IPS-NIHi11 (cell line): ENCODE measurements at places on chromosomes 4 and X.

DNA sequence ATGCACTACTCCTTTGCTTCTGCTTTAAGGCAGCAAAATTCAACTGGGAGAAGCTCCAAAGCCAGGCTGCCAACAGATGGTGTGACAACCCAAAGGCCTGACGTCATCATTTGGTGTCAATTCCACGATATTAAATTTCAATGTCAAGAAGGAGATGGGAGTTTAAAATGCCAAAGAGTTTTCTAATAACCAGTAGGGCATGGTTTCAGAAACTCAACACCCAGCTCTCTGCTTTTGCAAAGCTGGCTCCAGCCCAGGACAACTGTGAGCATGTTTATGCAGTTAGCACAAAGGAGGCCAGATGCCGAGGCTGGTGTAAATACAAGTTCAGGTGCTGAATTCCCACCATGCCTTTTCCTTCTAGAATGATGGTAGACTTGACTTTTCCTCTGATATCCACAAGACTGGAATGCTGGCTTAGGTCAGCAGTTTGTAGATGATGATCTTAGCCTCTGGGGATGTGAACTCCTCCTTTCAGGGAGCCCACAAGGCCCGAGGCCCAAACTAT, 67.3 kb downstream of the AFAP1 start:
- DNase-seq: no peak

GRCh38 chr4:181890911-181891310, 352.3 kb upstream of the TENM3 start:
- no peak for DNase-seq

DNA sequence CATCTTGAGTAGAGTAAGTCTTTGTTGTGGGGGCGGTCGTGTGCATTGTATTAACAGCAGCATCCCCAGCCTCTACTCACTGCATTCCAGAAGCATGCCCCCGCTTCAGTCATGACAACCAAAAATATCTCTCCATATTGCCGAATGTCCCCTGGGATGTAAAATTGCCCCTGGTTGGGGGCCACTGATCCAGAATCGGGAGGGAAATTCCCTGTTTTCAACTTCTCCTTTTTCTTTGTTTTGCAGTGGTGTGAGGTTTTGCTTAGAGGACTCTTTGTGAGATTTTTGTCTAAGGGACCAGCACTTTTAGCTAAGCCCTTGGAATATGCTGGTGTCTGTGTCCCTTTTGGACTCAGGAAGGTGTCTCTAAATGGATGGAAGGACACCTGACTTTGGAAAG, 3.0 kb upstream of the IL13RA1 start:
- DNase-seq: no peak

DNA sequence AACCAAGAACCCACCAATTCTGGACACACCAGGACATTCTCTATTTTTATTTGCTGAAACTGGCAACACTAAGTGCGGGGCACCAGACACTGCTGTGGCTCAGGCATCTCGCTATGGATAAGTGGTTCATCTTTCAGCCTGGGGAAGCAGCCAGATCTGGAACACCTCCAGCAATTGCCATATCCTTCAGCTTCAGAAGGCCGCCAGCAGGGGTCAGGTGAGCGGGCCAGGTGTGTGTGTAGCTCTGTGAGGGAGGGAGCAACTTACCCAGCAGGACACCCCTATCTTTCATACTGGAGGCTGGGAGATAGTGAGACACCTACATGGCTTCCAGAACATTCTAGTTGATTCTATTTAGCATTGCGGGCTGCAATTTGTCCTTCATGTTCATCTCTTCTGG, 57.0 kb upstream of the GBA3 start:
- peak; percentile 24 for DNase-seq

DNA sequence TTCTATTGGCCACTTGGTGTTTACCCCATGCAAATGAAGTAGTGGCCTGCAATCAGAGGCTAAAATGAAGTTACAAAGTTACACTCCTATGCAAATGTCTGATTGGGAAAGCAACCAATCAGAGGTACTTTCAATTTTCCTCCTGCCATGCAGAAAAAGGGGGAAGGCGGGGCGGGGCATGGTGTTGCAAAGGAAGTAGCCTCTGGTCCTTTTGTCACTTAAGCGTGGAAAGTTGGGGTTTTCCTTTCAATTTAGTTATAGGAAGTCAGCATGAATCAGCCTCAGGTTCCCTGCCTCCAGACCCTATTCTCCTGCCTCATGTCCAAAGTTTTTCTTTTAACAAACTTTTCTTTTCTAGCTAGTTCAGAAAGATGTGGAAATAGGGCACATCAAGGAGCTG, 69.3 kb downstream of the GPC4 start:
- DNase-seq: no peak

- DNase-seq: no peak
Measured at GRCh38 chr4:2259541-2260343, 2.2 kb downstream of the MXD4 start.

DNA sequence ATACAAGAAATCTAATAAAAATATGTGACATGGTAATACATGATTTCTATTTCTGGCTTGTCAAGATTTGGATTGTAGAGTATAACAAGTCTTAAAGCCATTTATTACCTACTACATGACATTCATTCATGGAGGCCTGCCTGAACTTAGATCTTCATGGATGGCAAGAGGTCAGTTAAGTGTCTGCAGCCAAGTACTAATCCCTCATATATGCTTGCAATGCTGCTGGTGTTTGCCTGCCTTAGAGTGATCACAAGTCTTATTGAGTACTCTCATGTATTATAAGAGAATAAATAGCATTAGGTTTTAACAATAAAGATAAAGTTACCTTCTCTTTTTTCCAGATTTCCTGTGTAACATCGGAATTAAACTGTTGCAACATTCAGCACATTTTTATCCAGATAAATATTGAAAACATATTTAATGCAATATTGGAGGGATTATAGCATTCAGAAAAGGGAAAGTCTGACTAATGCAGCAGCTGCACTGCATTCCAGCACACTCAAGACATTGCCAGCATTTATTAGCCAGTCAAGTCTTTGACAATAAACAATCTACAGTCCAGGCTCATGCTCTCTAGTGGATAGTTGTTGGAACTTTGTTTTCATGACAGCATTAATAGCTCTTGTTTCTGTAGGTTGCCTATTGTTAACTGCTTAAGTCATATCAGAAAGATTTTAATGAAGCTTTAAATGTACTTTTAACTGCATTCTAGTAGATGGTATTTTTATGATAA, 737.1 kb downstream of the FAT4 start:
- no peak for DNase-seq

GRCh38 chr4:102575369-102576129, 74.4 kb downstream of the NFKB1 start:
- no peak for DNase-seq

DNA sequence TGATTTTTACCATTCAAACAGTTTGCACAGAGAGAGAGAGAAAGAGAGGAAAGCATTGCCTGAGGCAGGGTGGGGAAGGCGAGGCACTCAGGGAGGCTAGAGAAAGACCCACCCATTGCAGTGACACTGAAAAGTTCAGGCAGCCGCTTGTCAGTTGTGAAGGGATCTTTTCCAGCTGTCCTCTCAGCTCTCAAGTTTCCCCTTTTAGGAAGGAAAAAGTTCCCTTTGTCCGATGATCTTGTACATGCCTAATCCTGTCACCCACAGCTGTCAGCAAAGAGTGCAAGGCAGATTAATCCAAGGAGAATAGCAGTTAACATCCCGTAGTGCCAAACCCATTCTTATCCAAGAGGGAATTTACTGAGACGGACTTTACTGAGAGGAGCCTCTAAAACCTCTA, 255.0 kb downstream of the MAGEB5 start:
- no peak for DNase-seq

- DNase-seq: no peak
Measured at GRCh38 chr4:186772936-186773487, 49.4 kb upstream of the FAT1 start.

DNA sequence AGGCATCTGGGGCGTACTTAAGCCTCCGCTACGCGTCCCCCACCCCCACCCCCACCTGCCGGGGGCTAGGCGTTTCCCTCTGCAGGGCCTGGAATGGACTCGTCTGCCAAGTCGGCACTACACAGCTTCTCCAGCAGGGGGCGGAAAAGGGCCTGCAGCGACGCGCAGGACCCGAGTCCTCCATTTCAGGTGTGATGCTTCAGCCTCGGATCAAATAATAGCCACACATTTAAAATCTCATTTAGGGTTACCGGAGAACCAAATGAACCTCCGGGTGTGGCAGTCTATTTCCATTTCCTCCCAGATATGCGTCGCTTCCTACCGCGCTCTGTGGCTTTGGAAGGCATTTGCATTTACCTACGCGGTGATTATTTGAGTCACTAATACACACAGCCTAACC, 2.9 kb downstream of the PAK3 start:
- peak; percentile 86 for DNase-seq

DNA sequence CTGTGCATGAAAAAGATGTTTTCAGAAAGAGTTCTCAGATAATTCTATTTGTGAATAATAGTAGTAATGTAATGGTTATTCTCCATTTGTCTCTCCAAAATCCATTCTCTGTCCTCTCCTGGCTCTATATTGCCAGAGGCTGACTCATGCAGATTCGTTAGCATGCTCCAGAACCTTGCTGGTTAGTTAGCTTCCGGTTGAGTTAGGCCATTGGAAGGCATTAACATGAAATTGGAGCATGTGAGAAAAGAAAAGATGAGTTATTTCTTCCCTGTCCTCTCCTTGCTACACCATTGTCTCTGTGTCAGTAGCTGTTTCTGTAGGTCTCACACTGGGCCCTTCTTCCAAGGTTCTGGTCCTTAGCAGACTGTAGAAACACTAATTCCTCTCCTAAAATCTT, 23.5 kb upstream of the PRDM8 start:
- DNase-seq: no peak

DNA sequence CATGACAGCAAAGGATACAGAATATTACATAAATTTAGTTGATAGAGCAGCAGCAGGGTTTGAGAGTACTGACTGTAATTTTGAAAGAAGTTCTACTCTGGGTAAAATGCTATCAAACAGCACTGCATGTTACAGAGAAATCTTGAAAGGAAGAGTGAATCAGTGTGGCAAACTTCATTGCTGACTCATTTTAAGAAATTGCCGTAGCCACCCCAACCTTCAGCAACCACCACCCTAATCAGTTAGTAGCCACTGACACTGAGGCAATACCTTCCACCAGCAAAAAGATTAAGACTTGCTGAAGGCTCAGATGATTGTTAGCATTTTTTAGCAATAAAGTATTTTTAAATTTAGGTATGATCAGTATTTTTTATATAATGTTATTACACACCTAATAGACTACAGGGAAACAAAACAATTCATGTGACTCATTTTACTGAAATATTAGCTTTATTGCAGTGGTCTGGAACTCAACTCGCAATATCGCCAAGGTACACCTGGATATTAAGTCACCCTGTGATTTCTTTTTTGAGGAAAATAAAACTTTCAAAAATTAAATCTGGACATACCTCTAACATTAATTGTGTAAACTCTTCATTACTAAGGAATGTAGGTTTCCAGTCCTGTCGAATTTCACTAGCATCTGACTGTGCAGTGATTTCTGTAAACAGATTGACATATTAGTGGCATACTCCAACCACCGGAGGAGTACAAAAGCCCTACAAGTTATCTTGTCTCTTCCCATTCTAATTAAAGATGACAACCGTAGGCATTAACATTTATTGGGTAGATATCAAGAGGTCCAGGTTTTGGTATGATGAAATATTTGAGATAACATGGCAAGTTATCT, 71.1 kb downstream of the CLOCK start:
- DNase-seq: no peak

DNA sequence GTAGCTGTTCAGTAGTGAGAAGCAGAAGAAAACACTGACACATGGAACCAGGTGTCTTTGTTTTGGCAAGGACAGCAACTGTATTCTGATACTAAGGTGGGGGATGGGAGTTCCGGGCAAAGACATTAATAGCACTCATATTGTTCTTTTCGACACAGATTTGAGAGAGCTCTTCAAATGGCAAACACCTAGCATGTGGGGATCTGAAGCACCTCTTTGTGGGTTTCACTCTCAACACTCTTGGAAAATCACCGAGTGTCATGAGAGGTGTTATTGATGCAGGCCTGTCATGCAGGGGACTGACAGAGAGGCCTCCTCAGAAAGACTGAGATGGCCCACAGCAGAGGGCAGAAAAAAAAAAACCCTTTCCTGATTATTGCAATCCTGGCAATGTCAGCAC, 228.4 kb upstream of the VCX start:
- no peak for DNase-seq

- DNase-seq: no peak
Measured at GRCh38 chrX:96576368-96576767, 108.3 kb upstream of the DIAPH2 start.

GRCh38 chr4:4893721-4894120, 34.3 kb downstream of the MSX1 start:
- no peak for DNase-seq

GRCh38 chr4:57162499-57163019, 52.4 kb upstream of the IGFBP7 start:
- no peak for DNase-seq

GRCh38 chrX:36198575-36198974, 279.0 kb downstream of the CFAP47 start:
- DNase-seq: no peak

DNA sequence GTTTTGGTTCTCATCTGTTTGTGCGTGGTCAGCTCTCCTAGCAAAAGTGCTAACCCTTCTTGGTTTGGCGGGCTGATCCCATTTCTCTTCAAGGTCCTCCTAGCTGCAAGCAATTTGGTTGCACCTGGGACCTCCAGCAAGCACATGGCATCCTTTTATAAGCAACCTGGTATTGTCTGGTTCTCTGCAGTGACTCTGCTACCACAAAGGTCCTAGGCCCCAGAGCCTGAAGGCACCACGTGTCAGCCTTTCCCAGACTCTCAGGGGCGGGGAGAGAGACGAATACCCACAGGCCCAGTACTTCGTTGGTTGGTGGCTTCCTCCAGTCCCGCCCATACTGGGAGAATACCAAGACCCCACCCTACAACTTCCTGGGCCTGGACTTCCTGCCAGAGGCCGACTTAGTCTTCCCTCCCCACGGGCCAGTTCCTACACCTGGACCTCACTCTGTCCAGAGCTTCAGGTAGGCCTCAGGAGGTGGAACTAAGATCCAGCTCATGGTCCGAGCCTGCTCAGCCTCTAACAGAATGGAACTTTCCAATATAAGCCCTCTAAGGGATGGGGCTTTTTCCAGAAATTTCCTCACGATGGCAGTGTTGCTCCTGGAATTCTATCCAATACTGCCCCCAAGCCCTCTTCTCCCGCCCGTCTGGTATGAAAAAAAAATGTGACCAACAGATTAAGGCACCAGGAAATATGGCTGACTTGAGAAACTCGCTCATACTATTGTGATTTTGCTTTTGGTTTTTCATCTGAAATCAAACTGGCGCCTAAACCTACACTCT, 192.5 kb upstream of the STK26 start:
- DNase-seq: peak; percentile 53

GRCh38 chr4:33470805-33471204, 2750.6 kb downstream of the PCDH7 start:
- no peak for DNase-seq

DNA sequence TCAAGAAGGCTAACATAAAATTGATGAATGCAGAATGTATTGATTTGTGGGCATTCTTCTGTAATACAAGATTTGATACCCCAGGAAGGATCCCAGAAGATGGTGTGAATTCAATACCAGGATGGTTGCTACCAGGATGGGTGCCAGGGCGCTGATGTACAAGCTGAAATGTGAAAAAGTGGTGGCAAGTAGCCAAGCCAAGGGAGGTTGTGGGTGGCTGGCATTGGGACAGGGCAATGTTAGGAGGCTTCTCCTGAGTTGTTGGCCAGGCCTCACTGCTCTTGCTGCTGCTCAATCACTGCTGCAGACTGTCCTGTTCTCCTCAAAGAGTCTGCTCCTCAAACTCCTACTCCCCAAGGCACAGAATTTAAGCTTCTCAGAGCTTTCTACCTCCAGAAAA, 77.1 kb downstream of the RBM46 start:
- no peak for DNase-seq

- DNase-seq: no peak
Measured at GRCh38 chrX:64202808-64203325, 2.6 kb downstream of the AMER1 start.
